ENCODE measurements at places on chromosomes 2 and 18.

GRCh38 chr2:19140463-19141208 lies 217.8 kb downstream of the OSR1 start:
- no peak for DNase-seq

GRCh38 chr2:7986431-7986830 lies 695.4 kb upstream of the ID2 start:
- DNase-seq: no peak

DNA sequence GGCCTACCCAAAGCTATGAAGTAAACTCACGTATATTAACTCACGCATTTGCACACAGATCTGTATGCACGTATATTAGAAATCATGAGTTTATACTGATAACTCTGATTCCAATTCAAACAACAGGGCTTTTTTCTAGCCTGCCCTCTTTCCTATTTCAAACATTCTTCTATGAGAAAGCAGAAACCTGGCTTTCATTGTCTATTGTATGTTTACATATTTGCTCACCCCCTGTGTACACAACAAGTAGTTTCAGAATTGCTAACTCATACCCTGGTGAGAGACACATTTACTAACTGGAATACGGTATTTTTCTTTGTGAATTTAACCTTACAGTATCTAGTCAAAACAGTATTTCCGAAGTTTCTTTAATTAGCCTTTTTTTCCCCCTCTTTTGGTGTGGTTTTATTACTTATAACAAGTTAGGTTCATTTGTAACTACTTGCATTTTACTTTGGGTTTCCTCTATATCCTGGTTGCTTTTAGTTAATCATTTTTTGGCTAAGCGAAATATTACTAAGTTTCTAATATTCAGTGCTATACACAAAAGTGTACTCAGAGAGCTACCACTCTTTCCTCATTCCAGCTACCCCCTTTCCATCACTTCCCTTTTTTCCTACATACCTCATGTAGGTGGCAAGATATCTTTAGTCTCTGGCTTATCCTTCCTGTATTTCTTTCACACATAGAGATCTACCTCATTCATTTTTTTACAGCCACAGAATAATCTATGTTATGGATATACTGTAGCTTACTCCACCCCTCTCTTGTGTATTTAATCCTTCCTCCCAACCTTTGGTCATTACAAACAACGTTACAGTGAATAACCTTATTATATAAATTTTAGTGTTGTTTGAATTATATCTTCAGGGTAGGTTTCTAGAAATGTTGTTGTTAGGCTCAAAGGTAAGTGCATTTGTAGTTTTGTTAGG lies 112.7 kb upstream of the BCL2L11 start:
- DNase-seq: no peak

GRCh38 chr18:22558945-22559385 lies 141.2 kb upstream of the CTAGE1 start:
- DNase-seq: peak; percentile 14
